A549 treated with dexamethasone at 1 μM for 4 hours (cell line): ENCODE measurements at places on chromosomes 6 and 20. TPM values are rescaled to one million over a fixed set of nuclear protein-coding genes. Genes with fewer than 3 reads are reported as not detected.

Gene CCN5
- total RNA-seq, result 23.1 to 34.3 TPM (median 24.5 TPM) in 5 replicates

Gene MACROD2
- total RNA-seq, result 0.26 to 0.64 TPM (median 0.51 TPM) in 5 replicates

Gene VARS1
- 39.7 to 58.5 TPM (median 57.1 TPM) in 5 replicates for total RNA-seq

Gene OPRM1
- total RNA-seq, result not detected in 5 replicates

Gene RIN2
- 20.3 to 24.9 TPM (median 23.5 TPM) in 5 replicates for total RNA-seq

Gene BPIFB1
- total RNA-seq, result 0.06 to 0.16 TPM (median 0.15 TPM) in 3 of 5 replicates, not detected in the others

Gene PTK6
- total RNA-seq, result 2.0 to 4.2 TPM (median 2.8 TPM) in 5 replicates

Gene CCN6
- not detected in 5 replicates for total RNA-seq

Gene SLC2A4RG
- total RNA-seq, result 57.9 to 88.8 TPM (median 82.1 TPM) in 5 replicates

Gene XKR7
- total RNA-seq, result 0.01 TPM in 2 of 5 replicates, not detected in the others

Gene PHACTR1
- 0.01 to 0.02 TPM in 2 of 5 replicates, not detected in the others for total RNA-seq

Gene CBLN4
- total RNA-seq, result not detected in 5 replicates

Gene FKBP1C
- 2.1 to 2.6 TPM (median 2.3 TPM) in 5 replicates for total RNA-seq

Gene LHFPL5
- 0.08 to 0.17 TPM (median 0.16 TPM) in 3 of 5 replicates, not detected in the others for total RNA-seq

Gene TGM2
- 402 to 631 TPM (median 528 TPM) in 5 replicates for total RNA-seq

Gene SH3BGRL2
- total RNA-seq, result 0.32 to 0.39 TPM (median 0.36 TPM) in 5 replicates

Gene APOBEC2
- total RNA-seq, result not detected in 5 replicates

Gene CRIP3
- 0.11 to 0.71 TPM (median 0.28 TPM) in 5 replicates for total RNA-seq

Gene COL10A1
- total RNA-seq, result 0.03 to 0.05 TPM (median 0.05 TPM) in 3 of 5 replicates, not detected in the others

Gene REV3L
- total RNA-seq, result 7.4 to 10.7 TPM (median 8.7 TPM) in 5 replicates

Gene JARID2
- 9.7 to 13.3 TPM (median 11.7 TPM) in 5 replicates for total RNA-seq

Gene MUCL3
- total RNA-seq, result 0.06 to 0.15 TPM (median 0.10 TPM) in 5 replicates

Gene GLP1R
- total RNA-seq, result not detected in 5 replicates

Gene CLDN20
- total RNA-seq, result 0.10 TPM in 1 of 5 replicates, not detected in the others

Gene KCNB1
- total RNA-seq, result 2.2 to 4.6 TPM (median 4.0 TPM) in 5 replicates

Gene MICA
- total RNA-seq, result 27.4 to 29.3 TPM (median 28.6 TPM) in 5 replicates

Gene SERINC3
- 72.9 to 97.7 TPM (median 89.1 TPM) in 5 replicates for total RNA-seq

Gene SOX18
- total RNA-seq, result 1.1 to 2.7 TPM (median 1.9 TPM) in 5 replicates

Gene EPB41L1
- 60.7 to 95.7 TPM (median 81.6 TPM) in 5 replicates for total RNA-seq

Gene TMEM74B
- 2.4 to 3.5 TPM (median 3.1 TPM) in 5 replicates for total RNA-seq

Gene STMN3
- total RNA-seq, result 7.3 to 10.1 TPM (median 8.4 TPM) in 5 replicates

Gene FAM83D
- 49.2 to 69.9 TPM (median 64.9 TPM) in 5 replicates for total RNA-seq

Gene EYA2
- total RNA-seq, result 2.2 to 3.2 TPM (median 2.6 TPM) in 5 replicates

Gene LINC00237
- total RNA-seq, result not detected in 5 replicates

Gene PTP4A1
- total RNA-seq, result 66.8 to 108 TPM (median 85.2 TPM) in 5 replicates

Gene RCAN2
- not detected in 5 replicates for total RNA-seq

Gene SPATA25
- total RNA-seq, result 0.34 to 0.57 TPM (median 0.49 TPM) in 4 of 5 replicates, not detected in the other

Gene OPRL1
- 0.91 to 2.0 TPM (median 1.5 TPM) in 5 replicates for total RNA-seq

Gene CTCFL
- total RNA-seq, result 0.02 to 0.06 TPM (median 0.03 TPM) in 4 of 5 replicates, not detected in the other

Gene CCDC170
- 0.02 to 0.11 TPM (median 0.07 TPM) in 5 replicates for total RNA-seq

Gene PAX1
- 0.05 to 0.11 TPM in 2 of 5 replicates, not detected in the others for total RNA-seq

Gene VNN1
- total RNA-seq, result 0.03 to 0.05 TPM (median 0.04 TPM) in 4 of 5 replicates, not detected in the other

Gene DZANK1
- total RNA-seq, result 2.0 to 2.8 TPM (median 2.6 TPM) in 5 replicates

Gene KPNA5
- total RNA-seq, result 1.3 to 1.9 TPM (median 1.6 TPM) in 5 replicates

Gene KHDRBS2
- total RNA-seq, result not detected in 5 replicates

Gene CST1
- total RNA-seq, result 1.1 to 2.5 TPM (median 1.4 TPM) in 5 replicates

Gene SYNDIG1
- 1.2 to 2.0 TPM (median 1.7 TPM) in 5 replicates for total RNA-seq

Gene MYMX
- total RNA-seq, result not detected in 5 replicates

Gene C6orf163
- 0.09 to 0.32 TPM (median 0.22 TPM) in 5 replicates for total RNA-seq

Gene TMEM170B
- 0.61 to 1.1 TPM (median 0.87 TPM) in 5 replicates for total RNA-seq

Gene SMLR1
- not detected in 5 replicates for total RNA-seq
